Activated T-helper 2 cell treated with anti-CD3 and anti-CD28 coated beads, Interferon-gamma antibody, Interleukin-2, Interleukin-4, amounts not matched to agents 10 μg/mL and 5 μg/mL and 100 μg/mL, durations not matched to agents 14 hours and 24 hours and 36 hours (primary cell): ENCODE measurements at places on chromosomes 1 and 21. TPM values are rescaled to one million over a fixed set of nuclear protein-coding genes. Genes with fewer than 3 reads are reported as not detected.

DNA sequence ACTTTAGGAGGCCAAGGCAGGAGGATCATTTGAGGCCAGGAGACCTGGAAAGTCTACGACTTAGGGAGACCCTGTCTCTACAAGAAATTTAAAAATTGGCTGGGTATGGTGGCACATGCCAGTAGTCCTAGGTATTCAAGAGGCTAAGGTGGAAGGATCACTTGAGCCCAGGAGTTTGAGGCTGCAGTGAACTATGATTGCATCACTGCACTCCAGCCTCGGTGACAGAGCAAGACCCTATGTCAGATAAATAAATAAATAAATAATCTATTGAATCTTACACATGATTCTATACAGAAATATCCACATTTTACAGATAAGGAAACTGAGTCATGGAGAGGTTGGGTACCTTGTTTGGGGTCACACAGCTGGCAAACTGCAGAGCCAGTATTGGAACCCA, 89.1 kb downstream of the MAN1C1 start:
- no peak for DNase-seq

- DNase-seq, result no peak
Measured at GRCh38 chr1:41305576-41306363, 55.5 kb upstream of the FOXO6 start.

DNA sequence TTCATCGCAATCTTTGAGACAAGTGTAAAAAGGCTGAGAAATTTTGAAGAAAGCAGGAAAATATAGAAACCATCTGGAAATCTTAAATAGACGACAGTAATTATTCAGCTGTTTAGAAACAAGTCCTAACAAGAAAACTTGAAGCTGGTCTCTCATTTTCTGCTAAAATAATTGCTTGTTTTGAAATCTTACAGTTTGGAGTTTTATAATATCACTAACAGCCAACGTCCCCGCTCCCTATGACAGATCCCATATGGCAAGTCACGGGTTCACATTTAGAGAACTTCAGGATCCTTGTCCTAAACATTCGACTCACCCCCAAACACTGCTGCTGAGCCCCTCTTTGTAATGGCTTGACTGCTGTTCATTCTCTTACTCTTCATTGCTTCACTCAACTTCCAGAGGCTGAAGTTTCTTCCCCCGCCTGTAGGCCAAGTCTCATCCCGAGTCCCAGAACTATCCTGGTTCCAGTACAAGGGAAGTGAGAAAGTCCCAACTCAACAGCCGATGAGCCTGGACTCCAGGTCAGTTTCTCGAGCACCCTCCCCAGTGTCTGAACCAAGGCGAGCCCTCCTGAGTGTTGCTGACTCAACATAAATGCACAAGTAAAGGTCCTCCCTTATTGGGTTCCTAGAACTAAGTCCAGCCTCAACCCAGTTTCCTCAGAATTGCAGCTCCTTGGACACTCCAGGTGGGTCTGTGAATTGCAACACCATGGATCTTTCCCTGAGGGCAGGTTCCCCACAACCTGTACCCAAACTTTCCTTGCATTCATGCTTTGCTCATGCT, 93.4 kb upstream of the BACE2 start:
- no peak for DNase-seq

DNA sequence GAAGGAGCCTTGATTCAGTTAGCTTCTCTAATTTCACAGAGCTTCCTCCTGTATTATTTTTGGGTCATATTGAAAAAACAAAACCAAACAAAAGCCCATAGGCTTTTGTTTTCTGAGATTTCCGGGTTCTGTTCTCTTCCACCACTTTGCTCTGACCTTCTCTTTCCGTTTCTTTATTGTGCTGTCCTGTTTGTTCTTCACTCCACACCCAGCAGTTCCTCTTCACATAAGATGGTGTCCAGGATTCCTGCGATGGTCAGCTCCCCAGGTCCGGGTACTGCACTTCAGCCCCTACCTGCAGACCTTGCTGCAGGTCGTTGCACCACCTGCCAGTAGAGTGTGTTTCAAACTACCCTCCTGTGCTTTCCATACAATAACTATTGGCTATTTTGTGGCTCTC, 44.6 kb downstream of the GLUL start:
- no peak for DNase-seq

GRCh38 chr1:201229095-201229494, 38.5 kb downstream of the IGFN1 start:
- DNase-seq, result peak; percentile 1

DNA sequence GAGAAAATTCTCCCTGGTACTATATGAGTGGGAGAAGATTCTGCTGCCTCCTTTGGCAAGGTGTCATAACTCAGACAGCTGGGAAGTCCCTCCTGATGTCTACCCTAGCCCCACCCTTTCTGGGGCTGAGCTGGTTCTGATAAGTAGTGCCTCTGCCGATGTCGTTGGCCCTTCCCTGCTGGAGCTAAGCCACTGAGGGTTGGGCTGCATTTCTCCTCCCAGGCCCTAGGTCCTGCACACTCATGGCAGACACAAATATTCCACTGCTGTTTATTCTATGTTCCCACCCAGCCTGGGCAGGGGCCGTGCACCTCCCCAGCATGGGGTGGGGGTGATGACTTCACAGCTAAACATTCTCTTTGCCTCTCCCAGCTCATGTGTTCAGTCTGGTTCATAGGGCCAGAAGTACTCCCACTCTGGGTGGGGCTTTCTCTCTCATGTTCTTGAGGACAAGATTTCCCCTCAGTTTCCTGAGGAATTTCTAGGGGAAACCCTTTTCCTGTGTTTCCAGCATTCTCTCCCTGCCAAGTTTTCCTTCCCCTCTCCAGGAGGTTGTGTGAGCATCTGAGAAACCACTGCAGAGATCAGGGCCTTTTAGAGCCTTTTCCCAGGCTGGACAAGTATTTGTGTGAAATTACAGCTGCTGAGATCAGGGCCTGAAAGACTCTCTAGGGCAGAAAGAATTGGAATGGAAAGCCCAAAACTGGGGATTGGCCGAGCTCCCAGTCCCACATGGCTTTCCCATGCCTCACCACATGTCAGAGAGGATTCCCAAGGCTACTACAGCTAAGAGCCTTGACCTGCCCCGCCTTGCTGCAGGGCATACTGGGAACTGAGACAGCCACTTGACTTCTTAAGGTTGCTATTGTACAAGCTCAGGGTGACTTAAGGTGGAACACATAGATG, 66.2 kb downstream of the ATP2B4 start:
- no peak for DNase-seq

DNA sequence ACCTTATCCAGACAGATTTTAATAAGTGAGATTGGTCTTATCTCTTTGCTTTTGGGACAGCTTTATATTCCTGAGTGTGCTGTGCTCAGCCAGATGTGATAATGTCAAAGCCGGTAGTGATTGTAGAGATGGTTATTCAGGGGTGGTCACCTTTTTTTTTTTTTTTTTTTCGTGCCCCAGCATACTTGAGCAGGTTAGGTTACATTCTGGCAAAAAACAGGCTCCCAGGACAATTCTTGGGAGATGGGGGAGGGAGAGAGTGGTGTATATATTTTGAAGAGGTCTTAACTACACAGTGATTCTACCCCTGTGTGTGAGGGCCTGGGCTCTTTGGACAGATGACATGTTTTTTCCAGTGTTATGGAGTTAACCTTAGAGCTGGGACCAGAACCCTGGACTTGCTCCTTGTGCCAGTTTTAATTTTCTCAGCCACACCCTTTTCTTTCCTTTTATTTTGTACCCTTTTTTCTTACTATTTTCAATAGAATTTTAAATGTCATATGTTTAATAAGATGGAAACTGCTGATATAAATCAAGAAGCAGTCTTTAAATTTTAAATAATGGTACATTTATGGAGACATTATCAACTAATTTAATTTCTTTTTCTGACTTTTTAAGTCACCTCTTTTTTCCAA, 88.4 kb downstream of the DYRK1A start:
- DNase-seq, result no peak

- DNase-seq, result no peak
Measured at GRCh38 chr1:5661196-5662085, 330.8 kb downstream of the NPHP4 start.

GRCh38 chr1:56213068-56213467, 366.3 kb downstream of the PLPP3 start:
- no peak for DNase-seq

GRCh38 chr1:215970406-215970805, 403.3 kb downstream of the KCTD3 start:
- no peak for DNase-seq

DNA sequence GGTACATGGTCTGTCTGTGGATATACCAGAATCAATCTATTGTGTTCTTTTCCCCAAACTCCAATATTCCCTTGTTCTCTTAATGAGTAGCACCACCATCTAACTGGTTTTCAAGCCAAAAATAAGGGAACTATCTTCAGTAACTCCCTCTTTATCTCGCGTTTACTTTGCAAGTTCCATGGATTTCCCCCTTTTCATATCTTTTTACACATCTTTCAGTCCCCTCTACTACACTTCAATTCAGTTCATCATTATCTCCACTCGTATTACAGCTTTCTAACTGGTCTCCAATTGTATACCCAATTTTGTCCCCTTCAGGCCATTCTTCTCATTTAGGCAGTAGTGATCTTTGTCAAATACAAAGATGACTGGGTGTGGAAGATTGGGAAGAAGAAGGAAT, 4.1 kb upstream of the TMCO1 start:
- DNase-seq, result no peak

GRCh38 chr1:11779715-11780379, 17.9 kb downstream of the C1orf167 start:
- DNase-seq, result no peak

DNA sequence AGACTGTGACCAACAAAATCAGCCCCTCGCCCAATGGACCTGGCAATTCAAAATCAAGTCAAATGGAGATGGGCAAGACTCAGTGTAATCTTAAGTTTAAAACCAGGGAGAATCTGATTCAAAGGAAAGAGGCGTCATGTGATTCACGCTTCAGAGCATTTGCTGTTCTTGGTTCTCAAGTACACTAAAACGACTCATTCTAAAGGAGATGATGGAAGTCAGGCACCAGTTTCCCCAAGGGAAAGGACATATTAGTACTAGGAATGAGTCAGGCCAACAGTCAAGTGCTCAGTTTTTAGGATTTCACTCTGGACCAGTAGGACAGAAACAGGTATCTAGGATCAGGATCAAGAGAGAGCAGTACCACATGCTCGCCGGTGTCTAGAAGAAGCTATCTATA, 429.6 kb downstream of the PLPP3 start:
- no peak for DNase-seq

DNA sequence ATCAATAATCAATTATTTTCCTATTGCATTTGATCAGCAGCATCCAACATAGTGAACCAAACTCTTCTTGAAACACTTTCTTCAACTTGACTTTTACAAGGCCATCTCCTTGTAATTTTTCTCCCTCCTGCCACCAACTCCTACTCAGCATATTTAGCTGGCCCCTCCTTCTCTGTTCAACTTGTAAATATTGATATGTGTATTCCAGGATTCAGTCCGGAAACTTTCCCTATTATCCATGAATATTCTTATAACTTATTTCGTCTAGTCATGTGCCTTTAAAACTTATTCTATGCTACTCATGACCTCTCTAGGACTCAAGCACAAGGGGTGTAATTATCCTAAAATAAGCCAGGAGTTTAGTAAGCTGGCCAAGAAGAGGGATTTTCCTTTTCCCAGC, 52.9 kb downstream of the ZNF697 start:
- DNase-seq, result no peak

GRCh38 chr1:10514490-10515235, 39.9 kb downstream of the PEX14 start:
- DNase-seq, result no peak

DNA sequence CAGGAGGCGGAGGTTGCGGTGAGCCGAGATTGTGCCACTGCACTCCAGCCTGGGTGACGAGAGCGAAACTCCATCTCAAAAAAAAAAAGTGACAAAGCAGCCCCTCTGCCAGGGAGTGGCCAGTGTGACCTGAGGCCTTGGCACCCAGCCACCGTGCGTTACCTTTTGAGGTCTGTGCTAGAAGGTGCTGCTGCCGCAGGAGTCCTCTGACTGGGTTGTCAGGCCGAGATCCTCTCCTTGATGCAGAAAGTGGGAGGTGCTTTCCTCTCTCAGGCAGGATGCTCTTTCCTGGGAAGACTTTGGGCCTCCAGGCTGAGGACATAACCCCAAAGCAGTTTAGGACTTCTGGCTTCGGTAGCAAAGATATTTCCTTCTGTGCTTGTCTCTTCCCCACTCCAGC, 280.5 kb upstream of the VAMP3 start:
- no peak for DNase-seq

GRCh38 chr1:204709960-204710912, 24.7 kb upstream of the LRRN2 start:
- no peak for DNase-seq

DNA sequence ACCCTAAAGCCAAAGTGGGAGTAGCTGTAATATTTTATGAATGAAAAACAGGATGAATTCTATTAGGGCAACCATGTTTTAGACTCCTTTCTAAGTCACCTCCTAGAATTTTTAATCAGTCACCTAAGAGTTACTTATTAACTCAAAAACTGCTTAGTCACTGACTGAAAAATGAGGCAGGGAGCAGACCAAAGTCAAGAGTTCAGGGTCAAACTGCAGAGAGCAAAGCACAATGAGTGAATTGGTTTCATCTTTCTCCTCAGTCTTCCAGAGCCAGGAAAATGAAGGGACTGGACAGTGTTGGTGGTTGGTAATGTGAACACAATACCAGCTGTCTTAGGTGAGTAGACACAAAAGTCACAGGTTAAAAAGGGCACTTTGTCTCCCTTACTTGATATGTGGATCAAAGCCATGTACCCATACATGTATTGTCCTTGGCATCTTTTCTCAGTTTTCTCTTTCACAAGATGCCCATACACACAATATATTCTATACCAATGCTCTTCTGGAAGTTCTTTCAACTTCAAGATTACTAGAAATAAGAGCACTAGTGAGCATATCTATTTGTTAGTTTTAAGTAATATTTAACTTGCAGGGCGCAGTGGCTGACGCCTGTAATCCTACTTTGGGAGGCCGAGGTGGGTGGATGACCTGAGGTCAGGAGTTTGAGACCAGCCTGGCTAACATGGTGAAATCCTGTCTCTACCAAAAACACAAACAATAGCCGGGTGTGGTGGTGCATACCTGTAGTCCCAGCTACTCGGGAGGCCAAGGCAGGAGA, 42.2 kb downstream of the ATP1B1 start:
- DNase-seq, result no peak

DNA sequence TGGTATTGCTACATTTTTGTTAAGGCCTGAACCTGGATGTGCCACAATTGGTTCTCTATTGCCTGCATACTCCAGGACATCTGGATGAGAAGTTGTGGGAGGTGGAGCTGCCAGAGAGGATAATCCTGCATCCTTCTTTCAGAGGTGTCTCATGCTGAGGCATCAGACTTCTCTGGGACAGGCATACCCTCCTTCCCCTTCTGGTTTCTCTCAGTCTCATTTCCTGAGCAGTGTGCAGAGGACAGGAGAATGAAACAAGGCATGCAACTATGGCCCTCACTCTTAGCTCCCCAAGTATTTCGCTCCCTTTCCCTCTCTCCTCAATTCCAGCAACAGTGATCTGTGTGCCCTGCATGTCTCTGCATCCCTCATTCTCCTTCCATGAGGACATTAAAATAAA, 7.6 kb upstream of the RGSL1 start:
- DNase-seq, result no peak

- no peak for DNase-seq
Measured at GRCh38 chr1:223852337-223852736, 6.6 kb upstream of the TP53BP2 start.

The GIPC2 gene
- 0.07 and 0.09 TPM in 2 replicates for total RNA-seq

The CD160 gene
- not detected in 2 replicates for total RNA-seq

The ARMH1 gene
- 139 and 157 TPM in 2 replicates for total RNA-seq

The SHE gene
- 0.05 TPM in 1 of 2 replicates, not detected in the other for total RNA-seq

The NEK2 gene
- 21.8 and 24.1 TPM in 2 replicates for total RNA-seq

The OR2T34 gene
- not detected in 2 replicates for total RNA-seq

The VAV3 gene
- total RNA-seq, result 1.9 and 4.1 TPM in 2 replicates

The KLHDC7A gene
- not detected in 2 replicates for total RNA-seq

The RNF223 gene
- not detected in 2 replicates for total RNA-seq

The LRRC8B gene
- total RNA-seq, result 48.2 and 48.7 TPM in 2 replicates

The LEFTY2 gene
- total RNA-seq, result not detected in 2 replicates

The GPR89A gene
- total RNA-seq, result 28.9 and 30.0 TPM in 2 replicates

The CNR2 gene
- 0.05 and 0.07 TPM in 2 replicates for total RNA-seq

The HSD3B1 gene
- total RNA-seq, result not detected in 2 replicates
